T-helper 2 cell treated with Interferon-gamma antibody and Interleukin-4, amounts not matched to agents 5 μg/mL and 100 μg/mL, for 36 hours (primary cell): ENCODE measurements at places on chromosomes 7 and 10.

DNA sequence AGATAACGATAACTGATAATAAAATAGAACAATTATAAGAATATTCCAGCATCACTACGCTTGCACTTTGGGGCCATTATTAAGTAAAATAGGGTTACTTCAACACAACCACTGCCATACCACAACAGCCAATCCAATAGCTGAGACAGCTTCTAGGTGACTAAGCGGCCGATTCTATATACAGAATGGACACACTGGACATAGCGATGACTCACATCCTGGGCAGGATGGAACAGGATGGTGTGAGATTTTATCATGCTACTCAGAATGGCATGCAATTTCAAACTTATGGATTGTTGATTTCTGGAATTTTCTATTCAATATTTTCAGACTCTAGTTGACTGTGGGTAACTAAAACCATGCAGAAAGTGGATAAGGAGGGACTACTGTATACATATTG is 920.9 kb downstream of the LRMDA start:
- DNase-seq, result no peak

GRCh38 chr10:51699145-51699474 is 285 bp downstream of the CSTF2T start:
- no peak for DNase-seq

DNA sequence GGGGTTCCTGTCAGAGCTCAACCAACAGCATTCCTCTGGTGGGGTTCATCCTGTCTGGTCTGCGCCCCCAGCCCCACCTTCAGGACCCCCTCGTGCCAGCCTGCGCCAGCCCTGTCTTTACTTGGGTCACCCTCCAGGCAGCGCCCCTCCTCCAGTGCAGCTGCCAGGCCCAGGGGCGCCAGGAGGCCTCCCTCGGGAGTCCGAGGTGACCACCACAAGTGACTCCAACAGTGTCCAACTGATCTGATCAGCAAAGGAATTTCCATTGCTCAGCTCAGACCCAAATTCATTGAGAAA is 10.6 kb downstream of the WDR86 start:
- no peak for DNase-seq

DNA sequence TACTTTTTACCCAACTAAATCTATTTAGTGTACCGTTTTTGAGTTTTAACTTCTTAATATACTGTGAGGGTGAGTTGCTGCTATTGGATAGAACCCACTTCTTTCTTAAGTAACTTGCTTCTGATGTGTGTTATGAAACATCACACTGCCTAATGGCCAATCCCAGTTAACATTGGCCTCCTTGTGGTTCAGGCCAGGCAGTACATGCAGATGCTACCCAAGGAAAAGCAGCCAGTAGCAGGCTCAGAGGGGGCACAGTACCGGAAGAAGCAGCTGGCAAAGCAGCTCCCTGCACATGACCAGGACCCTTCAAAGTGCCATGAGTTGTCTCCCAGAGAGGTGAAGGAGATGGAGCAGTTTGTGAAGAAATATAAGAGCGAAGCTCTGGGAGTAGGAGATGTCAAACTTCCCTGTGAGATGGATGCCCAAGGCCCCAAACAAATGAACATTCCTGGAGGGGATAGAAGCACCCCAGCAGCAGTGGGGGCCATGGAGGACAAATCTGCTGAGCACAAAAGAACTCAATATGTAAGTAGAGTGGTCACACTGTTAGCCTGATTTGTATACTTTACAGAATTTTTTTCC is 39.7 kb downstream of the TES start:
- no peak for DNase-seq

- DNase-seq, result no peak
Observed at GRCh38 chr10:11673346-11674280, 62.2 kb upstream of the USP6NL start.

DNA sequence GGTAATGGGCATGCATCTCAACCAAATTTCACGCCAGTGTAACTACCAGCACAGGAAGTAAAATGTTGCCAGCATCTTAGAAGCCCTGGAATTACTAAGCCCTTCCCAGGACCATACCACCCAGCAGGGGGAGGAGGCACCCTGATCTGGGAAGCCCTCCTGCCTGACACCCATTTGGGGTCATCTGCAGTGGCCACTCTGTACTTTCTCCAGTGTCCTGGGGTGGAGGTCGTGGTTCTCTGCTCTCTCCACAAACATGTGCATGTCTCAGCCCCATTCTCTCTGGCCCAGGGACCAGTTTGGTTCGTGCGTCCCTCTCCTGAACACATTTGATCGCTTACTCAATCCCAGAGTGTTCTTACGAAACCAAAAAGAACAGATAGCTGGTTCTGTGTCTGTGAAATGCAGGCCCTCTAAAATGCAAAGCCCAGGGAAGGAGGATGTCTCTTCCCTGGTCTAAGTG is 9.4 kb upstream of the LRRC27 start:
- no peak for DNase-seq

GRCh38 chr10:1431229-1431628 is 306.1 kb downstream of the ADARB2 start:
- DNase-seq, result no peak

DNA sequence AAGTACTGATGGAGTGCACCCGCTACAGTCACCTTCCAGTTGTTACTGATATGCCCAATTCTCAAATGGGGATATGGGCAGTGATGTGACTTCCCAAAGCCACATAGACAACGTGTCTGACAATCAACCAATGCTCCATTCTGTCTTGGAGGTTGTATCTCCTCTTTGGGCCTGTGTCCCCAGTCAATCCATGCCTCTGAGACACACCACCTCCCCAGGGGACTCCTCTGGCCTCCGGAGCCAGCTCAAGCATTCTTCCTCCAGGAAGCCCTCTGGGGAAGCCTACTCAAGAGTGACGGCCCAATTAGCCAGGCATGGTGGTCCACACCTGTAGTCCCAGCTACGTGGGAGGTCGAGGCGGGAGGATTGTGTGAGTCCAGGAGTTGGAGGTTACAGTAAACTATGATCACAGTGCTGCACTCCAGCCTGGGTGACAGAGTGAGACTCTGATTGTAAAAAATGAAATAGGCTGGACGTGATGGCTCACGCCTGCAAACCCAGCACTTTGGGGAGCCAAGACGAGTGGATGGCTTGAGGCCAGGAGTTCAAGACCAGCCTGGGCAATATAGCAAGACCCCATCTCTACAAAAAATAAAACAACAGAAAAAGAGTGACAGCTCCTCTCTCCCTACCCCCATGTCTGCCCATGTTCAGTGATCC is 99.5 kb upstream of the TNRC18 start:
- no peak for DNase-seq
